ENCODE measurements at places on chromosomes 3 and 15.

- DNase-seq: no peak
Measured at GRCh38 chr3:142963516-142964448, at the start of gene PAQR9. PAQR9 (minus strand) TSS chr3:142963674; CDS start chr3:142963336, 338 bp downstream.

DNA sequence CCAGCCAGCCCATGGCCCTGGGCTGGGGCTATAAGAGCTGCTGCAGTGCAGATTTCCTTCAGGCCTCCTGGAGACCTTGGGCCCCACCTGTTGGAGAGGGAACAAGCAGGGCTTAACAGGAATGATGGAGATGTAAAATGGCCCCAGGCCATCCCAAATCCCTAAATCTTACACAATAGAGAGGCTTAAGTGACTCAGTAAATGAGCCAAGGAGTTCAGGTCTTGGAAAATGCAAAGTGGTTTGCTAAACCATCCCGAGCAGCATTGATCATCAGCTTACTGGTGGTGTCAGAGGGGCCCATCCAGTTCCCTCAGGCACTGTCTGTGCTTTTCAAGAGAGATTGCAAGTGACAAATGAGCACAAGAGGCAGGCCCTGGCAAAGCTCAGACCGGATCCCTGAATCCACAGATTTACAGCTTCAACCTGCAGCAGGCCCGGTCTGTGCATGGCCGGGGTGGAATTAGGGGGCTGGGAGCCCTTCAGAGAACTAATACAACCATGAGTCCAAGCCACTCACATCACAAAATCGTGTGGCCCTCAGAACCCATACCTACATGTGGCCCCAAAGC lies 325.4 kb downstream of the UACA start:
- DNase-seq: no peak

DNA sequence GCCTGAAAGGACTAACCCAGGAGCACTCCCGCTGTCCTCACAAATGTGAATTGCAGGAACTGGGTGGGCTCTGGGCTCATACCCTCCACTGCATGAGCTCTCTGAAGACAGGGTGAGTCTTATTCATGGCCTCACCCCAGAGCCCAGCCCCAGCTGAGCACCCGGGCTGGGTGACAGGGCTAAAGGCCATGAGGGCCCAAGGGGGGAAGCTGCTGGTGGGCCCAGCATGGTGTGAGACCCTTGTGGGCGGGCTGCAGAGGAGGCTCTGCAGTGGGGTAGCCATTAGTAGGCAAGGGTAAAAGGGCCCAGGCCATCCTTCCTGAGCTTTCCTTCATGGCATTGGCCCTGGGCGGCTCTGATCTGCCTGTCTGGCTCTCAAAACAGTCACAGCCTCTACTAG lies 30.3 kb downstream of the SRPRB start:
- no peak for DNase-seq

GRCh38 chr3:144332868-144333267 lies 361.2 kb downstream of the DIPK2A start:
- no peak for DNase-seq

DNA sequence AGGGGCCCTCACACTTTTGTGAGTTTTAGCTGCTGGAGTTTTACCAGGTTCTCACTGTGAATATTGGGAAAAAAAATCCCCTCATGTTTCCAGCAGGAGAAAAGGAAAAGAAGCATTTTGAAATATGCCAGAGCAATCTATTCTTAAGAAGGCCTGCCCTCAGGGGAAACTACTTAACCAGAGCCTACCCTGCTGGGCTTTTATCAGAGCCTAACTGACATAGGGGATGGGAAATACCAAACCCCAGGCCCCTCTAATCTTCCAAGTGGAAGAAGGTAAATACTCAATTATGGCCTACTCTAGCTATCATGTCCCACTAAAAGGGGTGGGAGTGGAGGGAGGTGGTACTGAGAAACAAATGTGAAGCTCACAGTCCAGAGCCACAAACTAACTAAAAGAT lies 68.7 kb upstream of the NMNAT3 start:
- no peak for DNase-seq

DNA sequence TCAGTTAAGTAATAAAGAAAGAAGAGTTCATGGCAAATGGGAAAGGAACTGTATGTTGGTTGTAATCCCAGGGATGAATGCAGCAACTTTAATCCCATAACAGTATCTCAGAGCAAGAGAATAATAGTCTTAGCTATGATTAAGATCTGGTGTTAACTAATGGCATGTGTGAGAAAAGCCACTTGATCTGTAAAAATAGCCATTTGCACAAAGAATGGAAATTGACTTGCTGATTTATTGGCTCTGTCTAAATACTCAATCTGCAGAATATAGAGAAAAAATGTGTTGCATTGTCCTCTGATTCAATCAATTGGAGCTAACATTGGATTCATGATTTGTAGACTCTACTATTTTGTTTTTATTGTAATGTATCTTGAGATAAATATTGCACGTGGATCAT lies 987.0 kb downstream of the NSUN3 start:
- no peak for DNase-seq

- peak; percentile 59 for DNase-seq
Measured at GRCh38 chr3:142993958-142994442, 7.4 kb upstream of the U2SURP start.

- no peak for DNase-seq
Measured at GRCh38 chr3:12148183-12148940, 10.3 kb downstream of the TIMP4 start.

- DNase-seq: no peak
Measured at GRCh38 chr3:113555138-113555537, 22.8 kb downstream of the SIDT1 start.

- no peak for DNase-seq
Measured at GRCh38 chr3:190558796-190559195, 44.9 kb downstream of the IL1RAP start.

DNA sequence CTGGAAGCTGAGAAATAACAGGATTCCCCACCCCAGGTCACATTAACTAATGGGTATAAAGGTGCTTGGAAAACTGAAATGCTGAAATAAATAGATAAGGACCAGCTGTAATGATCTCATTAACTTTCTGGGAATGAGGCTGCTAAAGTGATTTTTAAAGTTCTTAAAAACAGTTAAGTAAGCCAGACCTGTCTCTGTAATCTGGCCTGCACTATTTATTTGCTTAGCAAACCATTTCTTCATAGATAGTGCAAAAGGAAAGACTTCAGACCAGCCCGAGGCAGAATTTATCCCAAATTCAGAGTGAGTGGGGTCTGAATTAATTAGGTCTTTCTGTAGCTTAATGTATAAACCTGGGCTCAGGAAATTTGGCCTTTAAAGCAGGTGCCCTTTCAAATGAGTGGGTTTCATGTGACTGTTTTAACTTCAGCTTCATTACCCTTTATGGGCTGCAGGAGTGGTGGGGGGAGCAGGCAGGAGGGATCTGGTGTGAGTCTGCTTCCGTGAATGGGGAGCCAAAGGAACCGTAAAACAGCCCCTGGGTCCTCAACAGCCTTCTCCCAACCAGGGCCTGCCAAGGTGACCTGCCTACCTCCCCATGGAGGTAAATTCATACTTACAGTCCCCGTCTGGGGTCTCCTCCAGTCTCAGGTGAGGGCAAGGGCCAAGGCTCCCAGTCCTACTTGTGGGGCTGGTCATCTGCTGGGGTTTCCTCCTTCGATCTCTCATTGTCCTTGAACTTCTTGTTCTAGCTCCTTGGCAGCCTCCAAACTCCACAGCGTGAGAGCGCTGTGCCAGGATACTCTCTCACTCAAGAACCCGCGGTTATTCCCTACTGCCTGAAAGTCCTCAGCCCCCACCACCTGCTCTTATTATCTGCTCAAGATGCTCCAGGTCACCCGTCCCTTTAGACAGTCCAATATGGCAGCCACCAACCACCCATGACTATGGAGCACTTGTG lies 31.2 kb downstream of the MAGEF1 start:
- DNase-seq: no peak

DNA sequence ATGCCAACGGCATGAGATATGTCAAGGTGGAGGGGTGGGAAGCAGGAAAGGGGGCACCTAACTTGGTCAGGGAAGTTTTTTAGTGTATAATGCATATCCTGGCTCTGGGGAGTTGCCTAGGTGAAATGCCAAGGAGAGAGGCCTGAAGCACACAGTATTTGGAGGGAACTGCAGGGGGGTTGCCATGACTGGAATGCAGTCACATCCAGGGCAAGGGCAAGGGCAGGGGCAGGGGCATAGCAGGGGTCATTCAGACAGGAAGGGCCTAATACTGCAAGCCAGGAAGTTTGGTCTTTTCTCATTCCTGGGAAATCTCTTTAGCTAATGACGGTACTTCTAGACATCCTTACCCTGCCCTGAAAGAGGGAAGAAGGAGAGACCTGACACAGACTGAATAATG lies 60.5 kb downstream of the MYRIP start:
- DNase-seq: no peak

DNA sequence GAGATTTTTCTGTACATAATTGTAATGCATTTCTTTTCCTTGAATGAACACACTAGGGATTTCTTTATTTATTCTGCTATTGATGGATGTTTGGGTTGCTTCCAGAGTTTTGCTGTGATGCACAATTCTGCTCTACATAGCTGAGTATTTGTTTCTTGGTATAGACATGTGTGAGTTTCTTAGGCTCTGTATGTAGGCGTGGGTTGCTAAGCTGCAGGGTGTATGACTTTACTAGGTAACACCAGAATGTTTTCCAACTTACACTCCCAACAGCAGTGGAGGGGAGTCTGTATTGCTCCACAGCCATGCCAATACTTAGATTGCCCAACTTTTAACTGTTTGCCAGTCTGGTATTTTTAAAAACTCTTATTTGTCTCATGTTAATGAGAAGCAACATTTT lies 155.5 kb upstream of the TNIK start:
- DNase-seq: no peak

GRCh38 chr15:92683511-92683834 lies 27.9 kb upstream of the FAM174B start:
- peak; percentile 7 for DNase-seq

DNA sequence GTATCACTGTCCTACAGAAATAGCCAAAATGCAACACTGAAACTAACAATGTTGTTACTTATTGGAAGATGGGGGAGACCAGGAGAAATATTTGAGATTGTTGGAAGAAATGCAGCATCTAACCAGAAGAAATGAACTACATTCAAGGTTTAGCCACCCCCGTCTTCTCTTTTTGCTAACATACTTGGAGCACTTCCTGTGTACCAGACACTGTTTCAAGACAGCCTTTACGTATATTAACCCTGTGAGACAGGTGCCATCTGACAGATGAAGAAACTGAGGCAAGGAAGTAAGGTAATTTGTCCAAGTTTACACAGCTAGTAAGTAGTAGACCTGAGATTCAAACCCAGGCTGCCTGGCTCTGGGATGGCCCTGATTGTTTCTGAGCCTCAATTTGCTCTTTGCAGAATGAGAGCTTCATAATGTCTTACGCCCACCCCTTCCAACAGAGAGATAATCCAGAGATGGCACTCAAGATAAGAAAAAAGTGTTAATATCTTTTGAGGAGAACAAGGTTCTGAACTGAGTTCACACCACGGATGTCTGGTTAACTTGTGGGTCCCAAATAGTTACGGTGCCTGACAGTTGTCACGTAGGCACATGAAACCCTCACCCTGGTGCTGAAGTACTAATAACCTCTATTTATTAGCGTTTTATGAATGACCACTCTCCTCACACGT lies 26.1 kb downstream of the RASGRP1 start:
- no peak for DNase-seq

GRCh38 chr3:133410191-133410892 lies 10.5 kb downstream of the BFSP2 start:
- no peak for DNase-seq

DNA sequence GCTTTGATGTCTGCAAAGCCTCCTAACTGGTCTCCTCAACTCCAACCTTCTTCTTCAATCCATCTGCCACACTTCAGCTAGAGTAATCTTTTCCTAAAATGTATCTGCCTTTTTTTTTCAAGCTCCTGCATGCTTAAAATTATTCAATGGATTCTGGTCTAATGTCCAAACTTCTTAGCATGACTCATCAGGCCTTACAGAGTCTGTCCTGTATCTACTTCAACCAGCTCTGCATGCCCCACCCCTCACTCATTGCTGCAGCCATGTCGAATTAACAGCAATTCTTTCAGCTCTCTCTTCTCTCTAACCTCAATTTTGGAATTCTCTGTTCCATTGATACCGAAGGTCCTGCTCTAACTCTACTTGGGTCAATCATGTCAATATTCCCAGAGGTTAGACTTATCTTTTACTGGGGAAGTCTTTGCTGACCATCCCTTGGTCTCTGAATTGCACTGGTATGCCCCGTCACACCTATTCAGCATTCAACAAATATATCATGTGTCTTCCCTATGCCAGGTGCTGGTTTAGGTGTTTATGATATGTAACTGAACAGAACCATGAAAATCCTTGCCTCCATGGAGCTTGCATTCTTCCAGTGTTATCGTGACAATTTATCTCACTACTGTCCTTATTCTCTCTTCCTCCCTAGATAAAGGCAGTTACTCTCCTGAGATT lies 88.5 kb upstream of the NANOGP8 start:
- no peak for DNase-seq

GRCh38 chr3:6182476-6182875 lies 678.4 kb upstream of the GRM7 start:
- peak; percentile 0 for DNase-seq

- no peak for DNase-seq
Measured at GRCh38 chr3:136070953-136071949, 105.7 kb downstream of the PPP2R3A start.

DNA sequence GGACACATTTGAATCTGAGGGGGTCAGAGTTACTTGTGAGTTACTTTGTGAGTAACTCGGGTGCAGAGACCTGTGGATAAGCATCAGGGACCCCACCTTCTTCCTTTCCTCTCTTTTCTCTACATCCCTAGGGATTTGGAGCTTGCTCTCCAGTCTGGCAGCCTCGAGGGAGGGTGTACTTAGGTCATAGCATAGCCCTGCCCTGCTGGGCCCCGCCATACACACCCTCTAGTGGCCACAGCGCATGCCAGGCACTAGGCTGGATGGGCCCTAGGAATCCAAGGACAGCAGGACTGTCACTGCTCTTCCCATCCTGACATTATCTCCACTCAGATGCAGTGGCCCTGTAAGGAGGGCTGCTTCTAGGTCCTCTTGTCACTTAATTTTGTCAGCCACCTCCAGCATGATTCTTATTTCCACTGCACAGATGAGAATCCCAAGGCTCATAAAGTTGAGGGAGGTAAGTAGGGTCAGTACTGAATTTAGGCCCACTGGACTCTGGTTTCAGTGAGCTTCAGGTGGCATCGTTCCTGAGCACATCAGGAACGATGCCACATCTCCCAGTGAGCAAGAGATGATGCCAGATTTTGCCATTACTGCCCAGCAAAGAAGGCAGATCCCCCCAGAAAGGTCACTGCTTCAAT lies 3.6 kb upstream of the SMAD6 start:
- peak; percentile 8 for DNase-seq

DNA sequence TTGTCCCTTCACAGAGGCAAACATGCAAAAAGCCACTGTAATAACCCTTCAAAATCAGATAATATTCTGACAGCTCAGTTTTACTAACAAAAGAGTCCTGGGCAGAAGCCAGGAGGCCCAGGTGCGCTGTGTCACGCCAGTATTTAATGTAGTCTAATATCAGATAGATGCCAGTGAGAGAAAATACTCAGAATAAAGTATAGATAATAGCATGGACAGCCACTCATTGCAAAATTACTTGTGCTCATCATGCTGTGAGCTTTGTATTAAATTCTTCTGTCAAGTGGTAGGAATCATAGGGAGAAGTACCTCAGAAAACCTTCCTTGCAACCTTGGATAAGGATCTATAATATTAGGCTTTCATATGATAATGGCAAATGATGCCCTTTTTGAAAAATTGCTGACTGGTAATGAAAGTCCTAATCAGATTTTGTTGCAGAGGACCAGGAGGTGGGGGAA lies 1154.3 kb downstream of the ROBO1 start:
- DNase-seq: no peak
